Stomach (tissue), 19 donors: ENCODE measurements at places on chromosomes 4 and X. TPM values are rescaled to one million over a fixed set of nuclear protein-coding genes. Genes with fewer than 3 reads are reported as not detected.

DNA sequence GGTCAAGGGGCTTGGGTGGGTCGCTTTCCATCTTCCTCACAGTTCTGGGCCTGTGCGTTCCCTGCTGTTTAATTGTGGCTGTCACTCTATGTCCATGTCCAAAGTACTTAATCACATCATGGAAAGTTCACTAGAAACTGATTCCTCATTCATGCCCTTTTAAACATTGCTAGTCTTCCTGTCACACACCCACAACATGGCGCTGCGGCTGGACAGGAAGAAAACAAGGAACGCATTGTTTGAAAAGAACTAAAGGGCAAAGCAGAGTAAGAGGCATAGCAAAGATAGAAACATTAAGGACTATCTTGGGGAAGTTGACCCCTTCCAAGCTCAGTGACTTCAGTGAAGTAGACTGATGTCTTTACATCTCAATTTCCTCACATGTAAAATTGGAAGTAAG lies 18.4 kb downstream of the PNPLA4 start:
- H3K4me3 ChIP-seq = no peak overlapping the region
- DNase-seq = no peak
- no peak overlapping the region for H3K27ac ChIP-seq

- DNase-seq = no peak
- H3K4me3 ChIP-seq = no peak overlapping the region
- H3K27ac ChIP-seq = no peak overlapping the region
These were observed 148.6 kb downstream of the GC start for GRCh38 chr4:71635139-71635748.

DNA sequence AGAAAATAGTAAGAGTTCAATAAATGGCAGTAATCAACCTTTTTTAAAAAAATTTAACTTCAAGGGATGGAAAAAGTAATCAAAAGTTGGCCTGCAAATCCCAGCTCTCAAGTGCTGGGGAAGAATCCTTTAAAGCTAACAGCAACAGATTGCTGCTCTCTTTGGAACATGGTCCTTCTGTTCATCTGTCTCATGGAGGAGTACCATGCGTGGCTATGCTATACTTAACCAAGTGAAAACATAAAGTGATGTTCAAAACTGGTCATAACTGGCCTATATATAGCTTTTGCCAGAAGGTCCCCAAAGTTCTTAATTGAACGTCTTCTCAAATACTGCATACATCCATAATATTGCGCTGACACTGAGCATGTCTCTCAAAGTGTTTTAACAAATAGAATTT lies 154.4 kb downstream of the GABRB1 start:
- no peak overlapping the region for H3K4me3 ChIP-seq
- H3K36me3 ChIP-seq = no peaks in the 10 kb centered on the region
- no peak for DNase-seq
- H3K27me3 ChIP-seq = no peaks in the 10 kb centered on the region
- H3K4me1 ChIP-seq = no peaks in the 10 kb centered on the region

DNA sequence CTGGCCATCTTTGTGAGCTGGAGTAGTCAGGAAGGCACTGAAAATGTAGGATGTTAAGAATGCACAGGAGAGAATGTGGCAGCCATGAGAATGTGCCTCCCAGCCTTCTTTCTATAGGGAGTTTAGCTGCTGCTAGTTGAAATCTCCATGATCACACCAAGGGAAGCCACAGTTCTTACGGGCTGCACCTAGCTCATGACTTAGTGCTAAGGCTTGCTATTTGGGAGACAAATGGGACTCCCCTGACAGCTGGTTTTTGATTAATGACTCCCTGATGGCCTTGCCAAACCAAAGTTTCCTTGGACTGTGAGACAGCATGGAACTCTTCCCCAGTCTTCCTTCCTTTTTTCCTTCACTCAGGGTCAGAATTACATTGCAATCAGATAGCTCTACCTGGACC lies 9.2 kb downstream of the CTSO start:
- no peaks in the 10 kb centered on the region for H3K4me1 ChIP-seq
- H3K4me3 ChIP-seq = no peak overlapping the region
- no peak for DNase-seq
- no peak overlapping the region for H3K27ac ChIP-seq
- no peaks in the 10 kb centered on the region for H3K27me3 ChIP-seq

The C4orf50 gene
- not detected for total RNA-seq

The TRO gene
- total RNA-seq = 0.45 TPM

- no peak overlapping the region for H3K27ac ChIP-seq
- H3K36me3 ChIP-seq = no peaks in the 10 kb centered on the region
- no peak for DNase-seq
- peaks cover 3% of the 10 kb centered on the region for H3K27me3 ChIP-seq
These were observed 17.4 kb upstream of the ARHGAP36 start for GRCh38 chrX:131040781-131041180.

The RTL5 gene
- total RNA-seq = 0.58 TPM

The SORBS2 gene
- total RNA-seq = 908 TPM

The SLITRK4 gene
- not detected for total RNA-seq

DNA sequence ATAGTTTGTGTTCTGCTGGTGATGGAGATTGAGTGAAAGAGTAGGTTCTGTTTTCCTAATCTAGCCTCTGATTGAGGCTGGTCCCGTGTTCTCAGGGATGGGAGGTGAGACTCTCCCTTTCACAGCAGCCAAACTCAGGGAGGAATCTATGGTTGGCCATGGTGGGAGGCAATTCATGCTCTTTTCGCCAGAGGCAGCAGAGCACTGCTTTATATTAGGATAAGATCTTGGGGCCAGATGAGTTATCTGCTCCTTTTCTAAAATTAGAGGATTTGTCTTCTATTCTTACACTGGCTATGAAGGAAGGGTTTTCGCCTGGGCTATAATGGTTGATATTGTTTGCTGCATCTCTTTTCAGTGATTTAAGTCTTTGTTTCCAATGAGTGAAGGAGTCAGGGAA lies 63.9 kb upstream of the NLGN4X start:
- DNase-seq = no peak
- no peaks in the 10 kb centered on the region for H3K27me3 ChIP-seq
- H3K4me3 ChIP-seq = no peak overlapping the region
- H3K4me1 ChIP-seq = no peaks in the 10 kb centered on the region
- H3K27ac ChIP-seq = no peak overlapping the region
- H3K36me3 ChIP-seq = no peaks in the 10 kb centered on the region

DNA sequence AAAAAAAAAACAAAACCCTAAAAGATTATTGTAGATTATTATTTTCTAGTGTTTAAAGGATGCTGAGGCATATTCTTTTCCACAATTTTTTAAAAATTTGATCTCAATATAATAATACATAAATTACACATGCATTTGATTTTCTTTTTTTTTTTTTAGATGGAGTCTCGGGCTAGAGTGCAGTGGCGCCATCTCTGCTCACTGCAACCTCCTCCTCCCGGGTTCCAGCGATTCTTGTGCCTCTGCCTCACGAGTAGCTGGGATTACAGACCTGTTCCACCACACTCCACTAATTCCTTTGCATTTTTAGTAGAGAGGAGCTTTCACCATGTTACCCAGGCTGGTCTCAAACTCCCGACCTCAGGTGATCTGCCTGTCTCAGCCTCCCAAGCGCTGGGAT lies 83.5 kb upstream of the TSPAN5 start:
- no peak for DNase-seq
- no peak overlapping the region for H3K27ac ChIP-seq
- no peaks in the 10 kb centered on the region for H3K27me3 ChIP-seq
- no peak overlapping the region for H3K4me3 ChIP-seq
- no peaks in the 10 kb centered on the region for H3K36me3 ChIP-seq
- no peaks in the 10 kb centered on the region for H3K4me1 ChIP-seq

DNA sequence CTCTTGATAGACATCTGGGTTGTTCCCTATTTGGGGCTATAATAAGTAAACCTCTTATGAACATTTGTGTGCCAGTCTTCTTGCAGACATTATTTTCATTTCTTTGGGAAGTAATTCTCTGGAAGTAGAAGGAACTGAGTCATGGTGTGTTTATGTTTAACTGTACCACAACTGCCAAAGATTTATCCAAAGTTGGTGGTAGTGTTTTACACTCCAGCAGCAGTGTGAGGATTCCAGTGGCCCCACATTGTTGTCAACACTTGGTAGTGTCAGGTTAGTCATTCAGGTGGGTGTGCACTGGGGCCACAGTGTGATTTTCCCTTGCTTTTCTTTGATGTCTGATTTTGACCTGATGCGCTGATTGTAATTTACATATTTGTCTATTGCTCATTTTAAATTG lies 5.0 kb upstream of the UVSSA start:
- no peaks in the 10 kb centered on the region for H3K27me3 ChIP-seq
- H3K27ac ChIP-seq = no peak overlapping the region

- no peak overlapping the region for H3K4me3 ChIP-seq
- H3K36me3 ChIP-seq = peaks cover 40% of the 10 kb centered on the region
- no peak for DNase-seq
- peak overlapping the region; percentile 45 for H3K27ac ChIP-seq
- peaks cover 57% of the 10 kb centered on the region for H3K4me1 ChIP-seq
These were observed 58.7 kb downstream of the CCKAR start for GRCh38 chr4:26431461-26432180.

The DSPP gene
- total RNA-seq = not detected

- no peak overlapping the region for H3K27ac ChIP-seq
- no peak for DNase-seq
- no peak overlapping the region for H3K4me3 ChIP-seq
These were observed 73.5 kb downstream of the CHRDL1 start for GRCh38 chrX:110722135-110722534.

DNA sequence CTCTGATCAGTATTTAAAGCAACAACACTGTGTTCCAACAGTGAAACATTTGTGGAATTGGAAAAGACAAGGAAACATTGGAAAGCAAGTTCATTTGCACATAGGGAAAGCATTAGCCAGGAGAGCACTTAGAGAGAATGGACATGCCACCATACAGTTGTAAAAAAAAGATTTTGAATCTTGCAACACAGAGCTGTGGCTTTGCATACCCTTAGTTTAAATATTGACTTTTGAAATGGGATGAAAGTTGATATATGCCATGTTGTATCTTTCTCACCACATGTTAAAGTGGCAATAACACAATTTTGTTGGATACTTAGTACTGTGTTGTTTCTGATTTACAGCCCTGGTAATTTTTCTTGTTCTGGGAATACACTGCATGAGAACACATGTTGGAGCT lies 208.1 kb downstream of the BMPR1B start:
- no peaks in the 10 kb centered on the region for H3K36me3 ChIP-seq
- no peak for DNase-seq
- no peaks in the 10 kb centered on the region for H3K27me3 ChIP-seq
- no peak overlapping the region for H3K27ac ChIP-seq

The GPRIN3 gene
- total RNA-seq = 16.0 TPM

The SRPX gene
- 65.8 TPM for total RNA-seq

DNA sequence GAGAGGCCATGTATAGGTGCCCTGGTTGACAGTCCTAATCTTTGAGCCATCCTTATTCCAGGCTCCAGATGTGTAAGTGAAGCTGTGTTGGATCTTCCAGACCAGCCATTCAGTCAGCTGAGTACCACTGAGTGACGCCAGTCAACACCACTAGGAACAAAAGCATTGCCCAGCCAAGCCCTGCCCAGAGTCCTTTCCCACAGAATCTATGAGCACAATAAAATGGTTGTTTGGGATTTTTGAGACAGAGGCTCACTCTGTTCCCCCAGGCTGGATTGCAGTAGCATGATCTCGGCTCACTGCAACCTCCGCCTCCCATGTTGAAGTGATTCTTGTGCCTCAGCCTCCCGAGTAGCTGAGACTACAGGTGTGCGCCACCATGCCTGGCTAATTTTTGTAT lies 262.5 kb downstream of the BCOR start:
- H3K27me3 ChIP-seq = no peaks in the 10 kb centered on the region
- DNase-seq = no peak
- no peaks in the 10 kb centered on the region for H3K4me1 ChIP-seq
- no peak overlapping the region for H3K4me3 ChIP-seq
- H3K36me3 ChIP-seq = no peaks in the 10 kb centered on the region
- H3K27ac ChIP-seq = no peak overlapping the region

The CCDC160 gene
- 1.2 TPM for total RNA-seq

GRCh38 chr4:138938366-138938690 lies 77.3 kb upstream of the NOCT start:
- no peak for DNase-seq
- no peaks in the 10 kb centered on the region for H3K36me3 ChIP-seq
- H3K4me1 ChIP-seq = no peaks in the 10 kb centered on the region
- no peak overlapping the region for H3K4me3 ChIP-seq
- no peak overlapping the region for H3K27ac ChIP-seq

- peak overlapping the region; percentile 52 for H3K4me3 ChIP-seq
- H3K4me1 ChIP-seq = peaks cover 9% of the 10 kb centered on the region
- no peaks in the 10 kb centered on the region for H3K36me3 ChIP-seq
- peak overlapping the region; percentile 12 for H3K27ac ChIP-seq
- peak; percentile 79 for DNase-seq
These were observed 440.9 kb downstream of the INPP4B start for GRCh38 chr4:142405021-142405694.

GRCh38 chr4:94741304-94741703 lies 16.5 kb upstream of the BMPR1B start:
- H3K27me3 ChIP-seq = no peaks in the 10 kb centered on the region
- no peak overlapping the region for H3K4me3 ChIP-seq
- H3K4me1 ChIP-seq = no peaks in the 10 kb centered on the region
- DNase-seq = no peak
- H3K27ac ChIP-seq = no peak overlapping the region

The GSPT2 gene
- 5.7 TPM for total RNA-seq

GRCh38 chr4:115334736-115335411 lies 221.5 kb upstream of the NDST4 start:
- H3K4me3 ChIP-seq = no peak overlapping the region
- no peak overlapping the region for H3K27ac ChIP-seq
- H3K27me3 ChIP-seq = no peaks in the 10 kb centered on the region
- no peaks in the 10 kb centered on the region for H3K36me3 ChIP-seq
- no peak for DNase-seq

- H3K4me3 ChIP-seq = no peak overlapping the region
- H3K4me1 ChIP-seq = no peaks in the 10 kb centered on the region
- no peaks in the 10 kb centered on the region for H3K36me3 ChIP-seq
- no peak overlapping the region for H3K27ac ChIP-seq
- H3K27me3 ChIP-seq = no peaks in the 10 kb centered on the region
These were observed 149.8 kb upstream of the ARHGEF9 start for GRCh38 chrX:63934791-63935190.

DNA sequence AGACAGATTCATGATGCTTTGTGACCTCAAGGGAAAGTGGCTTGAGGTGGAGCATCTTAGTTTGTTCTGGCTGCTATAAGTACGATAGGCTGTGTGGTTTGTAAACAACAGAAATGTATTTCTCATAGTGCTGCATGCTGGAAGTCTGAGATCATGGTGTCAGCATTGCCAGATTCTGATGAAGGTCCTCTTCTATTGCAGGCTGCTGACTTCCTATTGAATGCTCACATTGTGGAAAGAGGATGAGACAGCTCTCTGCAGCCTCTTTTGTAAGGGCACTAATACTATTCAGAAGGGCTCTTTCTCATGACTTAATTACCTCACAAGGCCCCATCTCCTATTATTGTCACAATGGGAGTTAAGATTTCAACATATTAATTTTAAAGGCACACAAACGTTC lies 1674.0 kb upstream of the PCDH7 start:
- no peak overlapping the region for H3K27ac ChIP-seq
- no peaks in the 10 kb centered on the region for H3K4me1 ChIP-seq
- H3K36me3 ChIP-seq = no peaks in the 10 kb centered on the region
- DNase-seq = peak; percentile 60
- no peak overlapping the region for H3K4me3 ChIP-seq
